Fibroblast of lung (primary cell): ENCODE measurements at places on chromosomes 7 and 10. TPM values are rescaled to one million over a fixed set of nuclear protein-coding genes. Genes with fewer than 3 reads are reported as not detected.

DNA sequence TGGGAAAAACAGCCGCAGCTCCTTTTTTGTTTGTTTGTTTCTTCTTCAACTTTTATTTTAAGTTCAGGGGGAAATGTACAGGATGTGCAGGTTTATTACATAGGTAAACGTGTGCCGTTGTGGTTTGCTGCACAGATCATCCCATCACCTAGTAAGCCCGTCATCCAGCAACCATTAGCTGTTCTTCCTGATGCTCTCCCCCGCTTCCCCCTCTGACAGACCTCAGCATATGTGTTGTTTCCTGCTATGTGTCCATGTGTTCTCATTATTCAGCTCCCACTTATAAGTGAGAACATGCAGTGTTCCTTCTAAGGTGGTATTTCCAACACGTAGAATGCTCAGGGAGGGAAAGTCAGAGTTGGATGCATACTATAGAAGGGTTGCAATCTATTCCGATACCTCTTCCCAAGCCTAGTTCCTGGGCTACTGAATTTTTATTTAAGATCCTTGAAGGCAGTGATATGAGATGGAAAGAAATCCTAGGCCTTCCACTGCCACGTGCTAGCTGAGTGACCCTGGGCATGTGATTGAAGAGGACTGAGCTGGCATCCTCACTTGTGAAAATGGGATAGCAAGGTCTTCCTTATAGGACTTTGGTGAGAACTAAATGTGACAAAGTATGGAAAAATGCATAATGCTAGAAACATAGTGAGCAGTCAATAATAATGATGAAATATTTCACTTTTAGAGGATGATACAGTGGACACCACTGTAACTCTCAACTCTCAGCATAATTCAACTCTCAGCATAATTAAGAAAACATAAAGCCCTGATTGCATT is 278.5 kb downstream of the REEP3 start:
- H3K27ac ChIP-seq = no peak overlapping the region
- peaks cover 5% of the 10 kb centered on the region for H3K27me3 ChIP-seq
- no peak for DNase-seq
- no peak overlapping the region for H3K4me3 ChIP-seq

DNA sequence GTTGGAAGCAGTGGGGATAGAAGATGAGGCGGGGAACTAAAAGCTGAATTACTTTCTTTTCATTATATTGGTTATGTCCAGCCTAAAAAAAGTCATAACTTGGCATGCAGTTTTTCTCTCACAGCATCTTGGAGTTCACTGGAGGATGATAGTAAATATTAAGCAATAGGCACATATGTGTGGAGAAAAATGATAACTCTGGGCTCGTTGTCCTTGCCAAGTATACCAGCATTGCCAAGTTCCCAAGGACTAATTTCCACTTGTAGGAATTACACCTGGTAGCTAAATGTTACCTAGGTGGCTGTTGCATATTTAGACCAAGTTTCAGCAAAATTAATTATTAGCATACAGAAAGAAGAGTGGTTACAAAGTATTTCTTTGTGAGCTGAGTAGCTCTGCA is 1007.6 kb downstream of the ANKRD7 start:
- H3K4me3 ChIP-seq = no peak overlapping the region
- H3K27me3 ChIP-seq = no peaks in the 10 kb centered on the region
- no peak overlapping the region for H3K27ac ChIP-seq
- H3K36me3 ChIP-seq = no peaks in the 10 kb centered on the region
- no peaks in the 10 kb centered on the region for H3K4me1 ChIP-seq

DNA sequence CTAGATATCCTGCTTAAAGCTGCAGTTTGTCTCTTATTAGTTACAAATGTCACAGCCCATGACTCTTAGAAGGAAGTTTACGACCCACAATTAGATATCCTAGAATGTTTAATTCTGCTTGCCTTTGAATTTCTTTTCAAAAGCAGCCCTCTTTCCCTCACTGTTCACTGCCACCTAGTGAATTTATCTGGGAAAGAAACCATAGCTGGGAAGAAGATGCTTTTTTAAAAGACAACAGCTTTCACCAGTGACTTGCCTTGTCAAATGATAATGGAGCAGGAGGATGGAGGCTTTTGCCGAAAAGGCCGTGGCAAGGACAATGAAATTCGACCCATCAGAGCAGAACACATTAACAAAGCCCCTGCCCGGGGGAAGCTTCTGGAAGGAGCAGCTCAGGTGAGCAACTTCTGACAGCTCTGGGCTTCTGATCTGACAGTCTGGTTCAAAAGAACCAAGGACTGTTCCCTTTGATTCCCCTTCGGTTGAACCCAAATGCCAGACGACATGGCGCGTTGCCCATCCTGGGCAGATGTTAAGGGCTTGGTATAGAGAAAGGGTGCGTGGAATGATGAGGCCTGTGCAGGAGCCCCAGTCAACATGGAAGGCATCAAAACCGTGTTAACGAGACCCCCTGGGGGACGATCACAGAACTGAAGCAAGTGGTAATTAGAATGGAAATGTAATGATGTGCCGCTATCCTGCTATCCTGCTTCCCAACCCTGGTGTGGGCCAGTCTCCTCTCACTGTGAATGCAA is 236.8 kb downstream of the FRMD4A start:
- H3K4me3 ChIP-seq = no peak overlapping the region
- DNase-seq = peak; percentile 70
- no peaks in the 10 kb centered on the region for H3K27me3 ChIP-seq
- H3K27ac ChIP-seq = no peak overlapping the region

DNA sequence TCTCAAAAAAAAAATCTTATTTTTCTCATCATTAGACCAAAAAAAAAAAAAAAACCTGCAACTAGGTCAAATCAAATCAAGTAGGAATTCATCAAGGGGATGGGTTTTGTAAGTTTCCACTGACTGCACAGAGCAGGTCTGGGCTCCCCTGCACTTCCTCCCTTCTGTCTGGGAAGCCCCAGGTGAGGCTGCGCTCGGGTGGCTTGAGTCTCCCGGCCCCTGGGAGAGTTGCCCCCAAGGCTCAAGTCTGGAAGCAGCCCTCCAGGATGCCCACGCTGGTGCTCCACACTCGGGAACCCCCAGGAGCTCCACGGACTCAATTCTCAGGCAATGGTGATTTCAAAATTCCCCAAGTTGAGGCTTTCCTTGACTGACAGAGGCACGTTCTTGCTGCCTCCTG is 41.7 kb upstream of the RBM33 start:
- H3K27me3 ChIP-seq = peaks cover 2% of the 10 kb centered on the region
- no peak for DNase-seq
- H3K4me1 ChIP-seq = no peaks in the 10 kb centered on the region
- no peaks in the 10 kb centered on the region for H3K36me3 ChIP-seq
- H3K27ac ChIP-seq = no peak overlapping the region

DNA sequence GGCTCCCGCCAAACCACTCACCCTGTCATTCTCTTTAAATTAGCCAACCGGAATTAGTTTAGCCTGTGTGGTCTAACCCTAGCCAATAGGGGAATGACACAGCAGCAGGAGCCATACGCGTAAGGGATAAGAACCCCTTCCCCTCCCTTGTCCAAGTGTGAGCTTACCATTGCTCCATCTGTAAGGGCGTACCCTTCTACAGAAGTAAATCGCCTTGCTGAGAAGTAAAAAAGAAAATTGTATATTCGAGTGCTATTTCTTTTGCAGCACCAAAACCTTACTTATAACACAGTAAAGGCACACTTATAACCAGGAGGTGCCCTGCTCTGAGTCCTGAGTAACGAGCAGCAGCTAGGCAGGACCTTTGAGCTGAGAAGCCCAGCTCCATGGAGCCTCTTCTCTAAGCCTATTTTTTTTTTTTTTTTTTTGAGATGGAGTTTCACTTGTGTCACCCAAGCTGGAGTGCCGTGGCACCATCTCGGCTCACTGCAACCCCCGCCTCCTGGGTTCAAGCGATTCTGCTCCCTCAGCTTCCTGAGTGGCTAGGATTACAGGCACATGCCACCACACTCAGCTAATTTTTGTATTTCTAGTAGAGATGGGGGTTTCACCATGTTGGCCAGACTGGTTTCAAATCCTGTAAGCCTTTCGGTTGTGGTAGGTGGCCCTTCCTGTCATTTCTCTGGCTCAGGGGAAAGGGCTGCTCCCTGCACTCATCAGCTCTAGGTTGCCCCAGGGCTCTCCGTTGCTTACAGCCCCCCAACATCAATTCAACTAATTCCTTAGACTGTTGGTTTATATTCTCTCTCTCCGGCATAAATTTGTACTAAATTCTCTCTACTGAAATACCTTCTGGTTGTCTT is 73.3 kb downstream of the NSUN6 start:
- no peaks in the 10 kb centered on the region for H3K4me1 ChIP-seq
- no peaks in the 10 kb centered on the region for H3K27me3 ChIP-seq
- no peak overlapping the region for H3K4me3 ChIP-seq

SCIN gene
- total RNA-seq = 0.17 TPM in 1 of 2 replicates, not detected in the other
